ENCODE measurements at places on chromosomes 11 and 22. TPM values are rescaled to one million over a fixed set of nuclear protein-coding genes. Genes with fewer than 3 reads are reported as not detected.

MFRP gene
- total RNA-seq, result not detected

INS gene
- total RNA-seq, result not detected

CDPF1 gene
- 15.0 TPM for total RNA-seq

GRCh38 chr22:38843657-38844314, at the start of gene NPTXR:
Gene NPTXR, minus strand, starts transcription at chr22:38844028.
- DNase-seq, result no peak
- H3K27me3 ChIP-seq, result no peaks in the 10 kb centered on the region
- H3K27ac ChIP-seq, result no peak within 1 kb of the TSS
- peaks cover 24% of the 10 kb centered on the region for H3K4me1 ChIP-seq
- H3K36me3 ChIP-seq, result no peaks in the 10 kb centered on the region

- H3K27ac ChIP-seq, result no peak overlapping the region
- no peak for DNase-seq
- no peaks in the 10 kb centered on the region for H3K27me3 ChIP-seq
- no peak overlapping the region for H3K4me3 ChIP-seq
- H3K36me3 ChIP-seq, result no peaks in the 10 kb centered on the region
Observed at GRCh38 chr11:33391893-33392251, 134.7 kb downstream of the HIPK3 start.

BAIAP2L2 gene
- total RNA-seq, result 7.1 TPM

SLC22A6 gene
- total RNA-seq, result not detected

GRCh38 chr22:45923835-45924234, 53.1 kb downstream of the WNT7B start:
- H3K4me1 ChIP-seq, result peaks cover 36% of the 10 kb centered on the region
- DNase-seq, result no peak
- no peaks in the 10 kb centered on the region for H3K27me3 ChIP-seq
- peaks cover 5% of the 10 kb centered on the region for H3K36me3 ChIP-seq

DNA sequence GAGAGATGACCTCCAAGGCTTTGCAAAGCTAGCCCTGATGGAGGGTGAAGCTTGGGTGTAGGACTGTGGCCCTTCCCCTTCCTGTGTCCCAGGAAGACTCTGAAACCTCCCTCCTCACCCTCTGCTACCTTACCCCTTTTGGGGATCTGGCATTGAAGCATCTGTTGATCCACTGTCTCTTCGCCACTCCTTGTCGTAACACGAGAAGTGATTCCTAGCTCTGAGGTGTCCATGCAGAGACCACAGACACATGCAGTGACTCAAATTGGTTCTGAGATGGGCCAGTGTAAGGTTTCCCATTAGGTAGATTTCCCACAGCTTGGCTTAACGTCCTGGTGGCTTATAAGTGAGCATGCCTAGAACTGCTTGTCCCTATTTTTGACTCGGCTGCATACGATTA, 101.4 kb downstream of the ZBTB16 start:
- H3K36me3 ChIP-seq, result no peaks in the 10 kb centered on the region
